ENCODE measurements at places on chromosomes 16 and 17.

DNA sequence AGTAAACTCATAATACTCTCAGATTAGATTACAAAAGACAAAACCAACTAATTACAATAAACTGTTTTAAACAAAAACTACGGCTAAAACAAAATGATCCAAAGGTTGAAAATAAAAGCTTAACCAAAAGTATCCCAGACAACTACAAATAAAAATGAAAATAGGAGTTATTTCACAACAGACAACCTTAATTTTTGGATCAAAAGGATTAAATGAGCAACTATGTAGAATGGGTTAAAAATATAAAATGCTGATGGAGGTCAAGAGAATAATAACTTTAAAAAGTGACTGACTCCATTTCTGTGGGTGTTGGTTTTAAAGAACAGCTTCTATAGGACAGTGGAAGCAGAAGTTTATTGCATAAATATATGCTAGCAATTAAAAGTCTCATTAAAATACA lies 28.6 kb downstream of the METTL16 start:
- no peak for DNase-seq

DNA sequence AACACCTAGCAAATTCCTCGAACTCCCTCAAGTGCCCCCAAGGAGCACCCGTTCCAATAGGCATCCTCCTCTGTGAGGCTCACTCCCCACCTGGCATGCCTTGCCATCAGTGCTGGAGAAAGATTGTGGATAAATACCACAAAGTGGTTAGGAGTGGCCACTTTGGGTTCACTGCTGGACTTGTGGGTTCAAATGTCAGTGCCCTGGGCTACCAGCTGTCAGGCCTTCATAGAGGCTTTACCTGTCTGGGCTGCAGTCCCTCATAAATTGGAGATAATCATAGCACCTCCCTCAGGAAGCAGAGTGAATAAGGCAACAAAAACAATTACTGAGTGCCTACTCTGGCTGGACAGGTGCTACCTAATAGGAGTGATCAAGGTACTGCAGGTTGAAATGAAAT lies 1.5 kb upstream of the SYT17 start:
- DNase-seq = no peak

GRCh38 chr17:49132699-49133364 lies at the start of gene B4GALNT2:
B4GALNT2 (plus strand) TSS chr17:49132769; CDS start chr17:49132793, 24 bp downstream.
- no peak for DNase-seq

DNA sequence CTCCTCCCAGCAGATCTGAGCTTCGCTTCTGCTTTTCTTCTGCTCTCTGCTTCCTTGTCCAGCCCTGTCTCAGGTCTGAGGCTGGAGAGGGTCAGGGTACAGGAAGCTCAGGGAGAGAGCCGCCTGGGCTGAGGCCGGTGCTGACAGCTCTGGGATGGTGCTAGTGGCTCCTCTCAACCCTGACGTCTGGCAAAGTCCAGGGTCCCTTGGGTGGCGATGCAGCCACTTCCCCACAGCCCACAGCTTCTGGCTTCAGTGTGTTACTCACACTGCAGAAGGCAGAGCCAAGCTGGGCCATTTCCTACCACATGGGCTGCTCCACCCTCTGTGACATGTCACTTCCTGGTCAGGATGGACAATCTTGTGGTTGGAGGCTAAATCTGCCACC lies at the start of gene CD300C:
TSS of gene CD300C (minus strand) at position 273 of the 388 bp plus-strand sequence. CDS start 333 bp downstream, outside the sequence.
- DNase-seq = no peak

DNA sequence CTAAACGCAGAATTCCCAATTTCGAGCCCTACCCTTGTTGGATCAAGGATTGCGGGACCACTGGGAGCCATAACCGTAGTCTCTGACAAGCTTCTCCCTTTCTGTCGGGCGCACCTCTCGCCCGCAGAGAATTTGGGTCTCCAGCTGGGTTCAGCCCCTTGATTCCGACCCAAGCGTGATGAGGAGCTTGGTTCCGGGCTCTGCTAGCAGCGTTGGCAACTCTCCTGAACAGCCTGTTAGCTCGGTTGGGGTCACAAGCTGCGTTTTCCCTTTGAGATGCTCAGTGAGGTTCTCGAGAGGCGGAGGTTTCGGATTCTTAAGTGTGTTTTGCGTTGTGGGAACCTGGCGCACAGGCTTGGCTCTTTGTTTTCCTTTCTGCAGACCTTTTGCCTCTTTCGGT lies 655 bp downstream of the ATXN1L start:
- DNase-seq = no peak

GRCh38 chr17:27573971-27574525 lies 56.9 kb upstream of the LGALS9 start:
- no peak for DNase-seq

DNA sequence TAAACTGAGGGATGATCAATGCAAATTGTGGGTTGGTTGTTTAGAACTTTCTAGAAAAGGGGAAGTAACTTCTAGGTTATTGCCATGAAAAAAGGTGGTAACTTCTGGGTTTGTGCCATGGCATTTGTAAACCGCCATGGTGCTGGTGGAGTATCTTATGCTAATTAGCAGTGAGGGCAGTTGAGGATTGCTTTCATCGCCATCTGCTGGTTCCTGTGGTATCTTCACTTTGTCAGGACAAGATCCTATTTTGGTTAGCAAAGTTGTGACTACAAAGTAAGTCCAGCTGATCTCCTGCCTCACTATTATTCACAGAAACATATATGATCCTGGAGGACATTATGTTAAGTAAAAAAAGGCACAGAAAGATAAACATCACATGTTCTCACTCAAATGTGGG lies 1332.3 kb downstream of the CDH11 start:
- DNase-seq = no peak

DNA sequence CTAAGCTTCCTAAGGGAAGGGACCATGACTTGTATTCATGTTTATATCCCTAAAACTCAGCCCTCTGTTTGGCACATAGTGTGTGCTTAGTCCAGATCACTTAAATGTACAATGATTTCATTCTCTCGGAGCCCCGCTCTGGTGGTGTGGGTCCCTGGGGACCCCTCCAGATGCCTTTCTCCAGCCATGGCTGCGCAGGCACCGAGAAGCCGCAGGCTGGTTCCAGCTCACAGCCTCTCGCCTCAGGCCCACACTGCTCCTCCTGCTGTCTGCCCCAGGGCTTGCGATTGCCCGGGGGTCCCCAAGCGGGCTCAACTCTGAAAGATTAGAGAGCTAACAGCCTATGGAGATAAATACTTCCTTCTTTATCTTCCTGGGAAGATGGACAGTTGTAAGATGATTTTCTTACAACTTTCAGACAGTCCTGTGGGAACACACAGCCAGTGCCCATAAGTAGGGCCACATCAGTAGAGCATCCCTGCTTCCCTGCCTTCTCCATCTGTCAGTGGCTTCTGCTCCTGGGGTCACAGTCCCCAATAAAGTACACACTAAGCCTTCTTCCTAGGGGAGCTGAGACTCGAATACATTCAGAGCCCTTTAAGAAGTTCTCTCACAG lies 66.2 kb downstream of the CENPV start:
- DNase-seq = no peak
